Glomerular endothelial cell (primary cell): ENCODE measurements at places on chromosomes 1 and 21.

DNA sequence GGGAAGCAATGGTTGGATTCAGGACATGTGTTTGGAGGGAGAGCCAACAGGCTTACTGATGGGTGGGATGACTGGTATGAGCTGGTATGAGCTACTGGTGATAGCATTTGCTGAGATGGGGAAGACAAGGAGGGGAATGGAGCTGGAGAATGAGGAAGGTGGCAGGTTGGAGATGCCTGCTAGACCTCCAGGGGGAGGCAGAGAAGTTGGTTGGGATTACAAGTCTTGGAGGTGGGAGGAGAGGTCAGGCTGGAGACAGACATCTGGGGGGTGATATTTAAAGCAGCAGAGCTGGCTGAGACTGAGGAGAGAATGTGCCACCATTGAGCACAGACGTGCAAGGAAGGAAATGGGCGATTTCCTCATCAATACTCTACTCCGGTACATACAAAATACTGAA is 31.8 kb upstream of the ENO1 start:
- DNase-seq, result no peak

DNA sequence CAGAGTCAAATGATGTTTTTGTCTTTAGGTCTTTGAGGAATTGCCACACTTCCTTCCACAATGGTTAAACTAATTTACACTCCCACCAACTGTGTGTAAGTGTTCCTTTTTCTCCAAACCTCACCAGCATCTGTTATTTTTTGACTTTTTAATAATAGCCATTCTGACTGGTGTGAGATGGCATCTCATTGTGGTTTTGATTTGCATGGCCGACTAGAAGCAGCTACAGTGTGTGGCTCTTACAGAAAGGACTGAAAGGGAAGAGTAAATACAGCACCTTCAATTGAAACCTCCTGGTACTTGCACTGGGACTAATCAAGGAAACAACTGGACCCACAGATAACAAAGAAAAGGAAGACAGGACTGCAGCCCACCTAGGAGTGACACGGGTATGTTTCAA is 668.0 kb upstream of the RGS18 start:
- no peak for DNase-seq

DNA sequence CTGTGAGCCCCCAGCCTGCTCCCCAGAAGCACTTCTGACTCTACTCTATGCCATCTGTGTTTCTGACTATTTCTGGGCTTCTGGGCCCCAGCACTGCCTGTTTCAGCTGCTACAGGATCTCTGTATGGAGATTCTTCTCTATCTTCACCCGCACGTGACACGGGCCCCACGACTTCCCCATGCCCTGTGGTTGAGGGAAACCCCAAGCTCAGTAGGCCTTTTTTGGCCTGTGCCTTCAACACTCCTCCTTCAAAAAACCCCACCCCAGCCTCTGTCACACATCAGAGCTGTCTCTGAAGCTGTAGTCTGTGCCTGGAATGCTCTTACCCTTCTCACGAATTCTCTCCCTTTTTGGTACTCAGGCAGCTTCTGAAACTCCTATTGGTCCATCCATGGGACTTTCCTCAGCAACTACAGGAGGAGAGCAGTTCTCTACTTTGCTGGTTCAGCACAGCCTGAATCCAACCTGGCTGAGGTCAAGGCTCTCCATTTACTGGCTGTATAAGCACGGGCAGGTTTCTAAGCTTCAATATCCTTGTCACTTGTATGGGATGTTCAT is 2.0 kb upstream of the NID1 start:
- no peak for DNase-seq

DNA sequence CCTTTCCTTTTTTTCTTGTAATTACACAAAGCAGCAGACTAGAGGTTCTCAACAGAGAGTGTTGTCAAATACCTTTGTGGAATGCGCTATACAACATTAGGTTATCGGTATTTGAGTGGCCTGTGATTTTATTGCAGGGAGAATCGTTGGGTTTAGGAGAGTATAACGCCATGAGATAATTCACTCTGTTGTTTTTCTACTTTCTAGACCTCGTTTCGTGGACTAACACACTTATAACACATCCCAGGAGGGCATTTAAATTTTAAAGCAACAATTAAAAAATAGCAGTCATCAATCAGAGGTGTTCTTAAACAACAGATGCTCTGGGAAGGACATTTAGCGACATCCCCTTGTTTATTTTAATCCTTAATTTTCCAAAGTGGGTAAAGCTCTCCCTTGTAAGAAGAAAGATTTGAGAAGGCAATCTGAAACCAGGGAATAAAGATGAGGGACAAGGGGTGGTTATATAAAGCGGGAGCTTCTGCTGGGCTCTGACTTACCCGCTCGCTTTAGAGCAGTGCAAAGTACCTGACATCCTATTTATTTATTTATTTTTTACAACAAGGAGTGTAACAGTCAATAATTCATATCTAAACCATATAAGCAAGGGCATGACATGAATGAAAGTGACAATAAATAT is 4.9 kb downstream of the PBX1 start:
- DNase-seq, result no peak

- no peak for DNase-seq
These were observed 117.3 kb upstream of the BARHL2 start for GRCh38 chr1:90834354-90834885.

DNA sequence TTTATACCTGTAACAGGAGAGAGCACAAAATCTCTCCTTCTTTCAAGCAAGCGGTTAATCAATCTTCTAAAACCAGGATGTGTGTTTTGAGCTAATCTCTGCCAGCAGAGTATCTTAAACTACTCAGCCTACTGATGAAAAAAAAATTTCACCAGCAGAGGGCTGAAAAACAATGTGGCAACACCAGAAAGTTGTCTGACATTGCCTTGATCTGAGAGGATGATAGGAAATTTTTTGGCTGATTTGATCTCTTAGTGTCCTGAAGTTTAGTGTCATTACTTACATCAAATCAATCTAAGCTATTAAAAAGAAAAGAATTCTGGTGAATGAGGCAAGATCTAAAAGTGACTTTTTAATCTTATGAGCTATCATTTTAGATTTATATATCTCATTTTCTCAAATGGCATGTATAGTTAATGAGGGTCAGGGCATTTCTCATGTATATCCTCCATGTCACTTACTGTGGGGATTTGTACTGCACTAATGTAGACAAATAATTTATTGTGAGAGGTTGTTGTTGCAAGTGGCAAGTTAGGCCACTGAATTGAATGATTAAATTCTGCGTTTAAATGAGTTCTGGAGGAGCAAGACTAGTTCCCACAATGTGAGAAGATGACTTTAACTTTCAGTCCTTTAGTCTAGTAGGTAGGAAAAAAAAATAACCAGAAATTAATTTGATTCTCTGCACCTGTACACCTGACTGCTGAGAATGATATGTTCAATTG is 10.9 kb downstream of the ADAMTS1 start:
- DNase-seq, result no peak

- DNase-seq, result peak; percentile 10
These were observed 100.0 kb upstream of the SERTAD4 start for GRCh38 chr1:210132582-210132981.

- DNase-seq, result no peak
These were observed 8.3 kb upstream of the SYT14 start for GRCh38 chr1:209929751-209930150.

GRCh38 chr1:239711768-239712167 is 325.4 kb downstream of the CHRM3 start:
- no peak for DNase-seq

GRCh38 chr1:153404768-153405167 is 11.6 kb upstream of the S100A7A start:
- DNase-seq, result no peak

GRCh38 chr1:178146436-178146835 is 52.5 kb downstream of the RASAL2 start:
- no peak for DNase-seq

DNA sequence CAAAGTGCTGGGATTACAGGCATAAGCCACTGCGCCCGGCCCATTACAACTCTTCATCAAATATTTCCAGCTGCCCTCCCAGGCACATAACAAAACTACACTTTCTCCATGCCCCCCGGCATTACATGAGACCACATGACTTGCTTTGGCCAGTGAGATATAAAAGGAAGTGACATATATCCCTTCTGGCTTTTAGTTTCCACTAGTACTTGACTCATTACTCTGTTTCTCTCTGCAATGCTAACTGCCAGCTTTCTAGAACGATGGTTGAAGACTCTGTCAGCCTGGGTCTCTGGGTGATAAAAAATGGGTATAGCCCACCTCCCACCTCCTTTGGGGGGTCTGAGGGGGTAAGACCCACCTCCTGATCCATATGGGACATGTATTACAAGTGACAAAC is 24.2 kb downstream of the ABL2 start:
- DNase-seq, result no peak

DNA sequence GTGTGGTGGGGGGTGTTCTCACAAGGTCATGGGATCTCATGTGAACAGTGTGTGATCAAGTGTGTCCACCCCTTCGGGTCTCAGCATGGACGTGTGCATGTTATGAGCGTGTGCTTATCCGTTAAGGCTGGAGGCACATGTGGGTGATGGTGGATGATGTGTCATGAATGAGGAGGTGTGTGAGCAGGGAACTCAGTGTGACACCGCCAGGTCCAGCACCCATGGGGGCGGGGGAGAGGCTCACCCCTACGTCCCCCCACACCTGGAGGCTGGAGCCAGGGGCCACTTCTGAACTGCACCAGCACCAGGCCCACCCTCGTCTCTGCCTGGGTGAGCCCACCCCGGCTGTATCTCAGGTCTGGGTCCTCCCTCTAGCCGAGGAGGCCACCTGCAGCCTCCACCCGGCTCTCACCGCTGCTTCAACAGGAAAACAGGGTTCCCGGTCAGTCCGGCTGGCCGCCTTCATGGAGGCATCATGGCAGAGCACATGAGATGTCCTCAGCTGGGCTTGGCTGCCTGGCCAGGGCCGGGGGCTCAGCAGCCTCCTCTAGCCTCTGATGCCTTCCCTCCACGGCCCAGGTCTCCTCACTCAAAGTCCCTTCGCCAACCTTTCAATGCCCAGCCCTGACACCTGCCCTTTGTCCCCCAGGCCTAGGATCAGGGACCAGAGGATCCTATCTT is 34.2 kb upstream of the C1QA start:
- no peak for DNase-seq

DNA sequence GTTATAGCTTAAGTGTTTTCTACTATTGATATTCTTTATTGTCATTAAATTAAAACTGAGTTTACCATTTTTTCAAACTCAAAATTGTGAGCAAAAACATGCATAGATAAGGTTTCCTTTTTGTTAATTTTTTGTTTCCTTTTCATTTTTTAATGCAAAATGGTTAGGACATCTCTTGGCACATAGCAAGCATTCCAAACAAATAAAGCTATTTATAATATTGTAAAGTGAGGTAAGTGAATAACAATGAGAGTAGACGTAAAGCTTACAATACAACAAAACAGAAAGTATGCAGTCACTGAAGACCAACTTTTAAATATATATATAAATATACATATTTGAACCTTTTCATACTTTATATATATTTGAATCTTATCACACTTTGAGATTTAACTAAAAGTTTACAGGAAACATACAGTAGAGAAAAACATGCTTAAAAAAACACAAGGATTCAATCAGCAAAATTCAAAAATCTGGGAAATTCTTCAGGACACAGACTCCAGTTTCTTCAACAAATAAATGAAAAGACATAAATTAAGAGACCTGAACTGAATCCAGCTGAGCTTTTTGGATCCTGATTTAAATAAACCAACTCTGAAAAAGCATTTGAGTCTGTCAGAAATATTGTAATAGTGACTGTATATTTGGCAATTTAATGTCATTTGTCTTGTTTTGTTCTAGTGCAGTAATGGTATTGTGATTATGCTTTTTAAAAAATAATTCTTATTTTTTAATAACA is 67.5 kb upstream of the SAMSN1 start:
- no peak for DNase-seq

DNA sequence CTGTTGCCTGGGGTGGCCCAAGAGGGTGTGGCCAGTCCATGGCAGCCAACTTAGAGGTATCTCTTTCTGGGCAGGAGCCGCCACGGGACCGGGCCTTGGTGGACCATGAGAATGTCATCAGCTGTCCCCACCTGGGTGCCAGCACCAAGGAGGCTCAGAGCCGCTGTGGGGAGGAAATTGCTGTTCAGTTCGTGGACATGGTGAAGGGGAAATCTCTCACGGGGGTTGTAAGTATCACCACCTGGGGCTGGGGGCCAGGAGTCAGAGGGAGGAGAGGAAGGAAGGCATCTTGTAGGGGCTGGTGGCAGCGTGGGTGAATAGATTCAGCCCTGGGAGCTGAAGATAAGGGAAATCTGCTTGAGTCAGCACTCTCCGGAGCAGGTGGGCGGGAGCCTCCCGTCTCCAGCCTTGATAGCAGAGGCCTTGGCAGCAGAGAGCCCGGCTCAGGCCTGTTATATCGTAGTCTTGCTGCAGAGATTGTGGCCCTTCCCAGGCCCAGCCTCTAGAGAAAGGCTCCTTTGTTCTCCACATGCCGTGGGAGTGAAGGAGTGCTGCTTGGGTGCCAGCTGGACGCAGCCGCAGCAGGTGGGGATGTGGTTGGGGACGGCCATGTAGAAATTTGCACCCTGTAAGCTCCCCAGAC is 25.4 kb downstream of the PHGDH start:
- DNase-seq, result no peak

- no peak for DNase-seq
These were observed 72.3 kb downstream of the EVA1C start for GRCh38 chr21:32484706-32485380.

DNA sequence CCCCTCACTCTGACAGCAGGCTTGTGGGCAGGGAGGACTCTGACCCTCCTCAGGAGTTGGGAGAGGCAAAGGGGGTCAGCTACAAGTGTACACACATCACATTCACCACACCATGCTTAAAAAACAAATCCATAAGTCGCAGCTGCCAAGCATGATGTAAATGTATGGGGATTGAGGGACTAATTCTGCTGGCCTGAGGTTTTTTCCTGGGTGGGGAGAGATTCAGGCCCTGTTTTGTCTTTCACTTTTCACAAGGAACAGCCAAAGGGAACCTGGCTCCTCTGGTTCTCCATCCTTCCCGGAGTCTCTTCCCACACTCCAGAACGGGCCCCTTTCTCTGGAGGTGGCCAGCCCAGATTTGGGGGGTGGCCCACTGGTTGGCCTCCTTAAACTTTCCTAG is 1.3 kb upstream of the MTARC2 start:
- DNase-seq, result no peak

DNA sequence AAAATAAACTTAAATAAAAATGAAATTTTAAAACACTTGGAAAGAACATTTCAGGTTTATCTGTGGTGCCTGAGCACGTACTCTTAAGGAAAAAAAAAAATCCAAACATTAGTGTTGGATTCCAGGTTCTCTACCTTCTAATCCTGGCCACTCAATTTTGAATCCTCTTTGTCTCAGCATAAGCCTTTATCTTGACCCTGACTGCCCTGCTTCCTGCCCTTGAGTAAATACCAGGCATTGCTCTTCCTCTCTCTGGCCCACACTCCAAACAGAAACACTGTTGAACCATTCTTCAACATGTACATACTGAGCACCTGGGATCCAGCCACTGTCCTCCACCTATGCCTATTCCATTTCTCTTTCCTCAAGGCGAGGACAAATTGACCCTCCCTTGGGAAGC is 11.4 kb upstream of the VANGL1 start:
- no peak for DNase-seq

DNA sequence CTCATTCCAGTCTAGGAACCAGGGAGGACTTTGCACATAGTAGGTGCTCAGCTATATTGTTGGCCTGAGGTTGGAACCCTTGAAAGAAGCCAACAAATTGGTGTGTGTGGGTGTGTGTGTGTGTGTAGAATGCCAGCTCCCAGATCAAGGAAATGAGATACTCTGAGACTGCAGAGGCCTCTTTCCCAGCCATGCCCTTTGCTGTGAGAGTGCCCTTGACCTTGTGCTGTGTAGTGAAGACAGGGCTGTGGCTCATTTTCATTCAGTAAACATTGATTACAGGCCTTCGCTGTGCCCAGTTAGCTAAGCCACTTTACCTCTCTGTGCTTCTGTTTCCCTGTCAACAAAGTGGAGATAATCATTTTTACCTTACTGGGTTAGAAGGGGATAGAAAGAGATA is 3.2 kb downstream of the CYP4B1 start:
- no peak for DNase-seq

GRCh38 chr1:150281221-150281757 is 1.1 kb upstream of the CIART start:
- DNase-seq, result no peak
